ENCODE measurements at places on chromosomes 1 and 21. TPM values are rescaled to one million over a fixed set of nuclear protein-coding genes. Genes with fewer than 3 reads are reported as not detected.

The TMEM125 gene
- total RNA-seq: 1.3 TPM

The LCE3D gene
- total RNA-seq: not detected

The IVL gene
- not detected for total RNA-seq

GRCh38 chr1:214199585-214199984 is 81.4 kb upstream of the SMYD2 start:
- no peak for DNase-seq

DNA sequence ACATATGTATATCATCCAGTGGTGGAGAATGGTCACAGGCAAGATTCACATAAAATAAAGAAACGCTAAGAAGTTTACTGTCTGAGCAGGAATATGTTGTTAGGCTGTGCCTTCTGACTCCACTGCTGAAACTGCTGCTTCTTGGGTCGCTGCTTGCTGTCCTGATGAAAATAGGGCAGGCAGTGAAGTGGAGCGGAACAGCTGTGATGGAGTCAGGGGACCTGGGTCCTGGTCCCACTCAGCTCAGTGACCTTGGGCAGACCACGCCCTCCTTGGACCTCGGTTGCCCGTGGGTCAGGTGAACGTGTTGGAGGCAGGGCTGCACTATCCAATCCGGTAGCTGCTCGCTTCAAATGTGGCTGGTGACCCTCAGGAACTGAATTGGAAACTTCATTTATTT is 33.4 kb upstream of the IFFO2 start:
- DNase-seq: no peak

DNA sequence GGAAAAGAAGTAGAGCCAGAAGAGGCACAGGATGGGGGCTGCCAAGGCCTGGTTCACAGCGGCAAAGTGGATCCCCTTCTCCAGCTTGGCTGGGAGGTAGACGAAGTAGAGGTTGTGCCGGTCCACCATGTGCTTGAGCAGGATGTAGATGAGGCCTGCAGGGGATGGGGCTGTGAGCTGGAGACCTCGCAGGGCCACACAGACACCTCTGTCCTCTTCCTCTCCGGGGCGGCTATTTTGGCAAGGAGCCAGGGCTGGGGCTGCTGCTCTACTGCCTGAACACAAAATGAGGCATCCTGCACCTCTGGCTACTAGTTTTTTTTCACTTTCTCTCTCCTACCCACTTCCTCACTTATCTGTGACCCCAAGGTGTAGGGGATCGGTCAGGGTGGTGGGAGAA is 32.3 kb downstream of the TMEM63A start:
- no peak for DNase-seq

- no peak for DNase-seq
Observed at GRCh38 chr1:31624731-31625514, 7.4 kb downstream of the HCRTR1 start.

DNA sequence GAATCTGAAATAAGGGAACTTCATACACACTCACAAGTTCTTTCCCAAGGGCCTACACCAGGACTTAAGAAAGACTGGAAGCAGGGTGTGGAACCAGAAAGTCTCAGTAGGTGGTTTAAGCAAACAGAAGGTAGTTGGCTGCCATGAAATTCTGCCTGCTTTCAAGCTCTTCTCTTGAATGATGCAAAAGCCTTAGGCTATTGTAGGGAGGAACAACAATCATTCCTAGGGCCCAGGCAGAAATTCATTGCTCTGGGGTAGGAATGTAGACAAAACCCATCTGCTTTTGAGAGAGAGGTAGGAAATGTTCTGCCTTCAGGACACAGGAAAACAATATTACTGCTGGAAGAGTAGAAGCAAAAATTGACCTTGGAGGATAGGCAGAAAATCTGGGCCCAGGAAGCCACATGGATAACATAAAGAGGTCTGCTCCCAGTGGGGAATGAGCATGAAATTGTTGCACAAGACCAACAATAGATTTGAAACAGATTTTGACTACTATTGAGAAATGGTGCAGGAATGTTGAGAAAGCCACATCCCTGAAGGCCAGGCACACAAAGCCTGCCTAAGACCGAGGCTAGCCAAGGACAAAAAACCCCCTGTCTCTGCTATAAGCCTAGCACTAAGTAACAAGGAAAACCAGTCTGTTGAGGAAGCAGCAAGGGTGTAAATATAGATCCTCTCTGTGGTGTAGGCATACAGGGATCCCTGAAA is 22.7 kb upstream of the SFT2D2 start:
- no peak for DNase-seq

- DNase-seq: no peak
Observed at GRCh38 chr1:93758842-93759515, 77.3 kb upstream of the BCAR3 start.

Measured in cerebellum (tissue), 4 donors.